SK-N-SH treated with all-trans-retinoic acid at 6 μM for 48 hours (cell line): ENCODE measurements at places on chromosomes 3 and 15.
A peak's percentile ranks its signal among the peaks of the same experiment; 100 is the strongest.

GRCh38 chr15:71325481-71325880, 210.2 kb downstream of the THSD4 start:
- peak; percentile 43 for ATAC-seq

- no peak for ATAC-seq
Measured at GRCh38 chr3:5707794-5708193, 520.3 kb downstream of the EDEM1 start.

- no peak for ATAC-seq
Measured at GRCh38 chr15:70066447-70066846, 31.3 kb downstream of the TLE3 start.

GRCh38 chr3:33071946-33072345, 25.0 kb downstream of the GLB1 start:
- ATAC-seq: no peak

GRCh38 chr3:131224886-131225550, 156.6 kb upstream of the NUDT16 start:
- ATAC-seq: no peak

DNA sequence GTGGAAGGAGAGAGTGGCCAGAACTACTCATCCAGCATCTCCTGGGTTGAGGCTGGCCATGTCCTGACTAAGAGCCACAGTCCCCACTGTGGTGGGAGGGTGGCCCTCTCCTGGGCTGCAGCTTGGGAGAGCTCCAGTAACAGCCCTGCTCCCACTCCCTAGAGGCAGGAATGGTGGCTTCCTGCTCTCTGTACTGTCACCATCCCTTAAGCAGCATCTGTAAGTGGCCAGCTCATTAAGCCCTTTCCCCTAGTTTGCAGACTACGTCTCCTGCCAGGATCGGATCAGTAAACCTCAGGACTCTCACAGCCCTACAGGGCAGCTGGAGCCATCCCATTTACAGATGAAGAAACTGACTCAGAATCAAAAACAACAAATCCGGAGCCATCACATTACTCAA, 30.5 kb downstream of the DNAJB8 start:
- ATAC-seq: no peak

DNA sequence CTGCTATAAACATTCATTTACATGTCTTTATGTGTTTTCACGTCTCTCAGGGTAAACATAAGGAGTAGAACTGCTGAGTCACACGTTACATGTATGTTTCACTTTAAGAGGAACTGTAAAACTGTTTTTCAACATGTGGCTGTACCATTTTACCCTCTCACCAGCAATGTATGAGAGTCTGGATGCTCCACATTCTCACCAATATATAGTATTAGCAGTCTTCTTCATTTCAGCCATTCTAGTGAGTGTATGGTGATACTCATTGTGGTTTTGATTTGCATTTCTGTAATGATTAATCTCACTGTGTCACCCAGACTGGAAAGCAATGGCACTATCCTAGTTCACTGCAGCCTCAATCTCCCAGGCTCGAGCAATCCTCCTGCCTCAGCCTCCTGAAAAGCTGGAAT, 37.1 kb downstream of the PHC3 start:
- no peak for ATAC-seq

- ATAC-seq: no peak
Measured at GRCh38 chr15:35834216-35834830, 288.4 kb upstream of the DPH6 start.
